ENCODE measurements at places on chromosomes 6 and 20. TPM values are rescaled to one million over a fixed set of nuclear protein-coding genes. Genes with fewer than 3 reads are reported as not detected.

DNA sequence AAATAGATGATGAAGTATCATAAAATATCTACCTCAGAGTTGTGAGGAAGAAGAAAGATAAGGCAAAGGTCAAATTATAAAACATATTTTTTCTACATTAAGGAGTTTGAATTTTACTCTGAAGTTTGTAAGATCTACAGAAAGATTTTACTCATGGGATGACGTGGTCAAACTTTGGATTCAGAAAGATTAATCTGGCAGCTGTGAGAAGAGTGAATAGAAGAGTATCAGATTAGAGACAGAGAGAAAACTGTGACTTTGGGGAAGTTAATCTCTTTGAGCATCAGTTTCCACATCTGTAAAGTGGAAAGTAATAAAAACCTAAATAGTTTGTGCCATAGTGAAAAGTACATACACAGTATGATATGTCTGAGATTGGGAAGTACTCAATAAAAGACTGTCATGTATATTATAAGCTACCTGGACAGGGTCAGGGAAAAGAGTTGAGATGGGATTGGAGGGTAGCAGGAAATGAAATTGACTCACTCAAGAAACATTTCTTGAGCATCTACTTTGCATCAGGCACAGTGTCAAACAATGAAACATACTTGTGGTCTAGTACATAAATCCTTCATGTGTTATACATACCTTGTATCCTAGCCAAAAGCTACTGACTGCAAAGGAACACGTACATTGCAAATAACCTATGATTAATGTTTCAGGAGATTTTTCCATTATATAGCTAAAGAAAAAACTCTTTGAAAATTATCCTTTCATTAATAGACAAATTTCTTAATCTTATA lies 222.1 kb downstream of the TMEM200A start:
- H3K4me1 ChIP-seq: no peaks in the 10 kb centered on the region
- H3K4me3 ChIP-seq: no peak overlapping the region
- DNase-seq: no peak
- H3K27me3 ChIP-seq: no peaks in the 10 kb centered on the region
- no peaks in the 10 kb centered on the region for H3K36me3 ChIP-seq
- H3K27ac ChIP-seq: no peak overlapping the region

DNA sequence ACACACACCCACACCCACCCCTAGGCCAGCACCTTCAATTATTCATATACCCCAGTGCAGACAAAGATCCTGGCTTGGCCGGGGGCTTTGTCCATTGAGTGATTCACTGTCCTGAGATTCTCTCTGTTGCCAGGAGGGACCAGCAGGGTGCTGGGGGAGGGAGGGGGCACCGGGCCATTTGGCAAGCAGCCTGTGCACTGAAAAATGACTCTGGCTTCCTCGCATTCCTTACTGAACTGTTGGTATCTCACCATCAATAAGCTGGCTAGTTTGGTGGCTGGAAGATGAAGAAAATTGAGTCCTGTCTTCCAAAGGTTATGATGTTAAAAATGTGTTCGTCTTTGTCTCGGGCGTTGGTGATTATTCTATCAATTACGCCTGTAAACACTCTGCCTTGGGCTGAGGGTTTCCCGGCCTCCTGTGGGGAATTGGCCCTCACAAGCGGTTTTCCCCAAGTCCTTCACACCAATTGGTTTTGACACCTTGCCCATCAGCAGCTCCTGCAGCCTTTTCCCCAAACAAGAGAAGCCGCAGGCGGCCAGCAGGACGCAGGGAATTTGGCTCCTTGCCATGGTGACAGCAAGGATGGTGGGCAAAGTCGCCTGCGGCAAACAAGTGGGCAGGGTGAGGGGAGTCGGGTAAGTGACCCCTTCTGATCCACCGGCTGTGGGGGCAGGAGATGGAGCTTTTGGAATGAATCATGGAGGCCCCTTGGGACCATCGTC lies 4.9 kb downstream of the VSTM2L start:
- H3K27me3 ChIP-seq: no peaks in the 10 kb centered on the region
- H3K4me1 ChIP-seq: peaks cover 17% of the 10 kb centered on the region
- DNase-seq: no peak
- H3K27ac ChIP-seq: no peak overlapping the region
- H3K36me3 ChIP-seq: no peaks in the 10 kb centered on the region
- no peak overlapping the region for H3K4me3 ChIP-seq

DNA sequence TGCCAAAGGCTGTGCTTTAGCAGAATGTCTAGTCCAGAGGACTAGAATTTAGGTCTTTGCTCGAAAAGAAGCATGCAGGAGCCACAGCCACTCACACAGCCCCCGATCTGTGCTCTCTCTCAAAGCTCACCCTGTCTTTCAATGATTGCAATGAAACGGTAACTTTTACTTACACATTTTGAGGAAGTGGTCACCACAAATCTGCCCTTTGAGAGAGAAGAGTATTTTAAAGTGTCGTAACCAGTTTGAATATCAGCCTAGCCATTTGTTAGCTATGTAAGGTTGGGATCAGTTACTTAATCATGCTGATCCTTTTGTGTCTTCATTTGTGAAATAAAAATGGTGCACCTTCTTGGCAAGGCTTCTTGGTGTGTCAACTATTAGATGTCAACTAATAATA lies 209.0 kb downstream of the TFAP2A start:
- no peaks in the 10 kb centered on the region for H3K36me3 ChIP-seq
- H3K4me1 ChIP-seq: no peaks in the 10 kb centered on the region
- no peaks in the 10 kb centered on the region for H3K27me3 ChIP-seq
- DNase-seq: no peak
- H3K4me3 ChIP-seq: no peak overlapping the region

The RIMS1 gene
- 3.0 TPM for total RNA-seq

The SEC63 gene
- 35.0 TPM for total RNA-seq

Measured in upper lobe of left lung (tissue), 6 donors.